WTC11 (cell line): ENCODE measurements at places on chromosomes 2 and 18.

DNA sequence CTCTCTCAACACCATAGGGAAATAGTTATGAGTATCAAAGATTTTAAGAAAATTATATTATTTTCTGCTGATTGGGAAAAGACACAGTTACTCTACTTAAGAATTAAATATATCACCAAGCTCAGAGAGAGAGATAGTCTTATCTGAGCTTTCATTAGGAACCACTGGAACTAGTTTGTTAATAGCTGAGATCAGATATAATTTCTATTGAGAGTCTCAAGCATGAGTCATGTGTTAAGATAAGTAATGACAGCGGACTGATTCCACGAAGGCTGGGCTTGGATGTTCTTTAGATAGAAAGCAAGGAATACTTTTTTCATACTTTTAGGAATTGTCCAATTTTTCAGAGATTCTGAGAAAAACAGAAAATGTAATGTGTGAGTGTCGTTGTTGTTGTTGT is 44.4 kb upstream of the RBM44 start:
- DNase-seq, result no peak

GRCh38 chr2:71896385-71897136 is 251.1 kb downstream of the CYP26B1 start:
- no peak for DNase-seq

DNA sequence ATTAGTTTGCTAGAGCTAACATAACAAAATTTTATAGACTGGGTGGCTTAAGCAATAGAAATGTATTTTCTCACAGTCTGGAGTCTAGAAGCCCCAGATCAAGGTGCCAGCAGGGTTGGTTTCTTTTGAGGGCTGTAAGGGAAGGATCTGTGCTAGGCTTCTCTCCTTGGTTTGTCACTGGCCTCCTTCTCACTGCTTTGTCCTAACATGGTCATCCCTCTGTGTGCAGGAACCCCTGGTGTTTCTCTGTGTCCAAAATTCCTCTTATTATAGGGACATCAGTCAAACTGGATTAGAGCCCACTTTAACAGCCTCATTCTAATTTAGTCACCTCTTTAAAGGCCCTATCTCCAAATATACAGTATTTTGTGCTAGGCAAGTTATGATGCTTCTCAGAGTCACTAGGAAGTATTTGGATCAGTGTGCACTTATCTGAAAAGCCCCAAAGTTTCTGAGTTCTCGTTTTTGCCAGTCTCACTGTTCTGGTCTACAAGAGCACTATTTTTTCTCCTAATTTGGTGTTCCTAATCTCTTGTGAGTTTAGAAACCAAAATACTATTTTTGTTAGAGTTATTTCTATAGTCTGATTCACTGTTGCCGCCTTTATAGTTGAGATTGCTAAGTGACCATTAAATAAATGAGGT is 29.0 kb downstream of the ZC3H6 start:
- DNase-seq, result no peak

DNA sequence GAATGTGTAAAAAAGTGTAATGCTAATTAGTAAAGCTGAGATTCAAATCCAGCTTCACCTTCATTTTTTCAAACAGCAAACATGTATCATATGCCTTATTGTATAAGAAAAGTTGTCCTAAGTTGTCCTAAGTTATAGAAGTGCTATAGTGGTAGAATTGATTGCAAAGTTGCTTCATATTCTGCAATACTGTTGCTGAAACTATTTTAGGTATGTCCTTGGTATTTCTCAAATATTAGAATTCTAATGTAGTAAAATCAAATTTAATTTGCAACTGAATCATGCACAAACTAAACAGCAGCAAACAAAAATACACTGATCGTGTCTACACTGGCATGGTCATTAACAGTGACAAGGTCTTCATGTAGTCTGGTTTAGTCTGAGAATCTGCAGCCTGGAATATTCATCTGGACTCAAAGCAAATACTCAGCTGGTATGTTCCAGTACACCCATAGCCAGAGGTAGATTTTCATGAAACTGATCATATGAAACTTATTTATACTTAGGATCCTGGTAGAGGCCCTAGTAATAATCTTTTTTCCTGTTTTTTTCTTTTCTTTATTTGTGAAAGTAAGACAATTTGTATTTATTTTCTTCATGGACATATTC is 555.6 kb upstream of the ZEB2 start:
- DNase-seq, result no peak

DNA sequence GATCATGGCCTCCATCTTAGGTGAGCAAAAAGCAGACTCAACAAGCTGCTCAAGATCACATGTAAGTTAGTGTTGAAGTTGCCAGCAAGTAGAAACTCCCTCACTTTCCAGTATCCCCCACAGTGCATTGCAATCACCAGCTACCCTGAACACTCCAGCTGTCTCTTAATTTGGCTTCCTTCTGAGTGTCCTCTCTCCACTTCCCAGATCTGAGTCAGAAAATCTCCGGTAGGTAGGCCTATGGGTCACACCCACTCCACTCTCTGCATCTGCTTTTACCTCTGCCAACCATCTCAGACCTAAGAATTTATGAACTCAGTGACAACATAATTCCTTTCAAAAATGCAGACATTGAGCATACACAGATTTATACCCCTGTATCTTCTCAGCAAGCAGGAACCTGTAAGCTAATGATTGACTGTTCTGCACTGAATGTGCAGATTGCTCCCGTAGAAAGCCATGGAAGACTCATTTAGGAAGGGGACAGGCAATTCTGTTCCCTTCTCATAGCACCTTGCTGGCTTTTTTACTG is 656.9 kb downstream of the EPHA4 start:
- DNase-seq, result no peak

- no peak for DNase-seq
Observed at GRCh38 chr18:62760403-62760734, 45.0 kb downstream of the PHLPP1 start.

- peak; percentile 63 for DNase-seq
Observed at GRCh38 chr18:32760391-32760790, 12.4 kb downstream of the KLHL14 start.

DNA sequence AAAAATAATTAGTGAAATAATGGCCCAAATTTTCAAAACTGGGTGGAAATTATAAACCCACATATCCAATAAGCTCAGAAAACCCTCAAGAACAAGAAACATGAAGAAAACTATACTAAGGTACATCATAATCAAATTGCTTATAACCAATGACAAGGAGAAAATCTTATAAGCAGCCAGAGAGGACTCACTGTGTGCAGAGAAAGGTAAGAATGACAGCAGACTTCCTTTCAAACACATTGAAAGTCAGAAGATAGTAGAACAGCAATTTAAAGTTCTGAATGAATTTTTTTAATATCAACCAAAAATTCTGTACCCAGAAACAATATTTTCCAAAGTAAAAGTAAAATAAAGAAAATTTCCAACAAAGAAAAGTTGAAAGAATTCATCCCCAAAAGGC is 197.7 kb upstream of the RAB12 start:
- no peak for DNase-seq

- DNase-seq, result no peak
Observed at GRCh38 chr2:33476793-33477190, 343 bp downstream of the RASGRP3 start.

DNA sequence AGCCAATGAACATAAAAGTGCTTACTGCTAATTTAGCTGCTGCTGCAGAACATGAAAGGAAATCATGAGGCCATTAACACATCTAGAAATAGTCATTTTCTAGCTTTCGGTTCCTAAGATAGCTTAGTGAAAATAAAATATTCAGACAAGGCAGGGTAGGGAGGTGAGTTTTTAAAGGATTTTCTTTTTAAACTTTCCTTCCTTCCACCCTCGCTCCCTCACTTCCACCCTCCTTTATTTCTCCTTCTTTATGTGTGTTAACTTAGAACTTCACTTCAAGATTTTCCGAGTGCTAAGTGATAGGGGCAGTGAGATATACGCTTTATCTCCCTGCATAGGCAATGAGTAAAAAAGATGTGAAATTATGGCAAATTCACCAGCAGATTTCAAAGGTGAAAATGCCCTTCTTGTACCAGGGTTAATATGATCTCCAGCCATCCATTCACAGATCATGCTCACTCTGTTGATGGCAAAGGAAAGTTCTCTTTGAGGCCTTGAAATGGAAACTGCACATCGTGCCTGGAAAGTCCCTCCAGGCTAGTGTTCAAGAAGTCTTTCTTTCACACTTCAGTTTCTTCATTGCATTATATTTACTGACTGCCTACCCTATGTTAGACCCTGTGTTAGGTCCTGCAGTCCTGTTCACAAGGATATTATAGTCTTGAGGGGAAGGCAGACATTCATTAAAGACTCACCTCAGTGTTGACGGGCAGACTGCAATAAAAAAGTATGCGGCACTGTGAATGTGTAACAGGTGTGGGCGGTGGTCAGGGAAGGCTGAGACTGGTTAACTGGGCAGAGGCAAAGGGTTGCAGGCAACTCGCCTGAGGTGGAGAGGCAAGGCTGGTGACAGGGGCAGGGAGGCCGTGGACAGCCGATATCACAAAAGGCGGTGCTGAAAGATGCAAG is 200.8 kb downstream of the PLCL1 start:
- DNase-seq, result no peak

GRCh38 chr18:79846936-79847557 is 49.3 kb downstream of the KCNG2 start:
- DNase-seq, result no peak

DNA sequence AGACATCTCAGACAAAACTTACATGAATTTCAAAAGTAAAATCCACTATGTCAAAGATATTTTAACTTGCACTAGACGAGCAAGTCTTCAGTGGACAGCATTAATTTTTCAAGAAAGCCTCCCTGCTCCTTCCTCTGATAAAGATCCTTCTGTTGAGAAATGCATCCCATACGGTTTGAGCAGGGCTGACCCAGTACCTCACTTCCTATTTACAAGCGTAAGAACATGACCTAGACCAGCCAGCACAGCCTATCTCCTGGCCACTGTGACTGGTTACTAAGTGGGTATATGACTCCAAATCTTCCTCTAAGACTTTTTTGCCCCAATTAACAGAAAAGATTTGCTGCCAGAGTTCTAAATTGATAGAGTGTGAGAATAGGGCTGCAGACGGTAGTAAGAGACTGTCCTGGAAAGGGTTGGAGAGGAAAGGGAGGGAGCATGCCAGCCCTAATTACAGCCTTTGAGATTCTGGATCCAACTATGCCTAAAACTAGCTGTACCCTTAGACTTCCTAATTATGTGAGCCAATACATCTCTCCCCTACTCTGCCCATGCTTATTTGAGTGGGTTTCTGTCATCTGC is 108.4 kb downstream of the PRELID3A start:
- DNase-seq, result no peak

DNA sequence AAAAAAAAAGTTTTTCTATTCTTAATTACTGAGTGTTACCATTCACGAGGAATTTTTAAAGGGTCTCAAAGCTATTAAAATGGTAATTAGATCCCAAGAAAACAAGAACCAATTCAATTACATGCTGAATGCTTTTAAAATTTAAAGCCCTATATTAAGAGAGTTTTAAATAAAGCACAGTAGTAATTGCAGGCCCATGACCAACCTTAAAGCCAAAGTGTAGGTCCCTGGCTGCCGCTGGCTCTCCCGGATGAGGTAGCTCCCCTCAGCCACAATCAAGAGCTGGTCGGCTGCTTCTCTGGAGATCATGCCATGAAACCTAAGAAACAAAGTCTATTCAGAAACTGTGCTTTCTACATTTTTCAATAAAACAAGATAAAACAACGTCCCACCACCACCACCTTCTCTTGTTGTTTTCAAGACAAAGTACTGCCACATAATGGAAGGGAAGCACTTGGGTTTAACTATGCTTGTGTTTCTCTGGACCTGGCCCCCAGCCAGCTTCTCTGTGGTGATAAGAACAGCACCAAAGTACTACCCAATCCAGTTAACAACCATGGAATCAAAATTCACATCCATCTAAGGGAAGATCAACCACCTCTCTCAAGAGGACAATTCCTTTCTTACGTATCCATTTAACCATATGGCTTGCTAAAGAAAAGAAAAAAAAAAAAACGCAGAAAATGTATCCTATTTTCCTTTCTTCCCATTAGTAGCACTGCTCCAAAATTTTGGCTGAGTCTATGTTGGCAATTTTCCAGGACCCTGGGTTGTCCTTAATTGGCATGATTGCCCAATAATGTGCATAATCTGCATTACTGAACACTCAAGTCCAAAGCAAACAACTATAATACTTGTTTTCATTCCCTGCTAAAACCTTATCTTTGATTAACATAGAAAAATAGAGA is 90.1 kb downstream of the CHN1 start:
- DNase-seq, result no peak

GRCh38 chr2:157246765-157247407 is 10.6 kb upstream of the GALNT5 start:
- DNase-seq, result no peak

GRCh38 chr2:223723954-223724411 is 113.4 kb downstream of the AP1S3 start:
- no peak for DNase-seq

- DNase-seq, result no peak
Observed at GRCh38 chr18:10563886-10564285, 38.1 kb downstream of the NAPG start.

DNA sequence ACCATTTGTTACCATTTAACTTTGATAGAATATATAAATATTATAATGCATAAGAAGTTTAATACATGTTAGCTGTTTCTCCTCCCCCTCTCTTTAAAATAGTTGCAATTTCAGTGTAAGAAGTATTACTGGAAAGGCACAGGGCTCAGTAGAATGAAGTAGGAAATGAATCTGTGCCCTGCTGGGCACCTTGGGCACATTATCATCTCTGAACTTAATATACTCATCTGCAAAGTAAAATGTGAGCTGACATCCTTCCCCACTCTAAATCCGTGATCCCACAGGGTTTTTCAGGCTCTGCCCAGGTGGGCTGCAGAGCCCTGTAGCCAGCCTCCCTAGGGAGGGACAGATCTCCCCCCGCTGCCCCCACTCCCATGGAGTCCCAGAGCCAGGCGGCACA is 56.8 kb downstream of the DPP4 start:
- DNase-seq, result no peak
